ENCODE measurements at places on chromosomes 6 and 20. TPM values are rescaled to one million over a fixed set of nuclear protein-coding genes. Genes with fewer than 3 reads are reported as not detected.

WFDC13 gene
- not detected for total RNA-seq

PI16 gene
- not detected for total RNA-seq

GRCh38 chr20:2780948-2781347, 19.5 kb downstream of the CPXM1 start:
- no peak for DNase-seq
- H3K4me3 ChIP-seq, result no peak overlapping the region
- no peak overlapping the region for H3K27ac ChIP-seq
- no peaks in the 10 kb centered on the region for H3K36me3 ChIP-seq

DNA sequence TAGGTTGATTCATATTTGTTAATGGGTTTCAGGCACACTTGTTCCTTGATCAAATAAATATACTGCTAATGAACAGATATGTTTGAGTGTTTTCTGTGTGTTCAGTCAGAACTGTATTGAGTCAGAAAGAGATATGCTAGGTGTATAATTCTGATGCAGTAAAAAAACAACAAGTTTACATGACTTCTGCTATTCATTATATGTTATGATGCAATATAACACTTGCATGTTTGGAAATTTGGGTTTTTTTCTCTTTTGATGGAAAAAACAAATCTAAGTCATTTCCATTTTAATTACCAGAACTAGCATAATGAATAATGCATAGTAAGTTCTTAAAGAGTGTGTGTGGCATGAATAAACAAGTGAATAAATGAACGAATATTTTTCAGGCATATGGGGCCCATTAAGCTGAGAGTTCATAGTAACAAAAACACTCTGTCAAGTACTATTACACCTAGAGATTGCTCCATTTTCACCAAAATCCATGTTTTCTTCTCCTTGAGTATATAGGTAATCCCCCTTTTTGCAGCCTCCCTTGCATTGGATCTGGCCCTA, 208.3 kb upstream of the NT5E start:
- no peak for DNase-seq
- H3K27ac ChIP-seq, result no peak overlapping the region
- no peaks in the 10 kb centered on the region for H3K27me3 ChIP-seq
- no peaks in the 10 kb centered on the region for H3K36me3 ChIP-seq

DNA sequence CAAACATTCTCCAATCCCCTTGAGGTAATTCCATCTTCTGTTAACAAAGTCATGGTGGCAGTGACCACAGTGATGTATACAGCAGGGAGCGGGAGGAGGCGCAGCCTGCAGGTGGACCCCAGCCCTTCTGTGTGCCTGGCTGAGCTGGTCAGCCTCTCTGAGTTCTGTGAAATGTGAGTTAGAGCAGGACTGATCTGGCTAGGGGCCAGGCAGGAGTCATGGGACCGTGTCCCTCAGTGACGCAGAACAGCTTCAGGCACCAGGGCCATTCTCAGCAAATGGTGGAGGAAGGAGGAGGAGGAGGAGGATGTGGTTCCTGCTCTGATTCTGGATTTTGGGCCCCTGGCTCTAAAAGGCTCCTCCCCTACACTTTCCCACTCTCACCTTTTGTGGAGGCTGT, 6.9 kb downstream of the PHACTR3 start:
- H3K36me3 ChIP-seq, result no peaks in the 10 kb centered on the region
- DNase-seq, result no peak
- no peaks in the 10 kb centered on the region for H3K4me1 ChIP-seq
- H3K27ac ChIP-seq, result no peak overlapping the region
- peaks cover 2% of the 10 kb centered on the region for H3K27me3 ChIP-seq

All from astrocyte (in vitro differentiated cells and primary cell).